ENCODE measurements at places on chromosomes 11 and 22. TPM values are rescaled to one million over a fixed set of nuclear protein-coding genes. Genes with fewer than 3 reads are reported as not detected.

C11orf97 gene
- polyA plus RNA-seq, result not detected

PKDREJ gene
- 0.27 TPM for polyA plus RNA-seq

MLC1 gene
- 0.32 TPM for polyA plus RNA-seq

TIMP3 gene
- 5.1 TPM for polyA plus RNA-seq

BRD1 gene
- 33.2 TPM for polyA plus RNA-seq

CCDC87 gene
- polyA plus RNA-seq, result 0.22 TPM

All from small intestine (tissue), 16 donors.